Uterus (tissue), 4 donors: ENCODE measurements at places on chromosomes 2 and 18. TPM values are rescaled to one million over a fixed set of nuclear protein-coding genes. Genes with fewer than 3 reads are reported as not detected.
A peak's percentile ranks its signal among the peaks of the same experiment; 100 is the strongest.

The OR6B3 gene
- not detected for total RNA-seq

The ANO7 gene
- total RNA-seq, result 3.8 TPM

DNA sequence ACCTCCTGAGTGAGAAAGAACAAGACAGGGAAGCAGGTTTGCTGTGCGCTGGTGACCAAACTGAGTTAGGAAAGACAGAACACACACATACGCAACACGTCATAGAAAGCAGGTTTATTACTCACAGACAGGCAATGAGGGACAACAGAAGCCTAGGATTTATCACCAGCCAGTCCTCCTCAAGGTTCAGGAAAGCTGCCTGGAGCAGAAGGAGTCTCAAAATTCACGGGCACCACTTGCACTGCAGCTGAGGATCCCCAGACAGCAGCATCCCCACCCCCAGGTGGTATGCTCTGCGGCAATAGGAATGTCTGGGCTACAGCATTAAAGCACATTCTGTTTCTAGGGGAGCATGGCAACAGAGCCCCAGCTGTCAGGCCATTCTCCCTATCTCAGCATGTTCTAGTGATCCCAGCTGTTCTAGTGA is 284.4 kb upstream of the RGPD4 start:
- no peak for DNase-seq
- H3K27me3 ChIP-seq, result no peaks in the 10 kb centered on the region
- H3K4me3 ChIP-seq, result no peak overlapping the region
- no peaks in the 10 kb centered on the region for H3K4me1 ChIP-seq

DNA sequence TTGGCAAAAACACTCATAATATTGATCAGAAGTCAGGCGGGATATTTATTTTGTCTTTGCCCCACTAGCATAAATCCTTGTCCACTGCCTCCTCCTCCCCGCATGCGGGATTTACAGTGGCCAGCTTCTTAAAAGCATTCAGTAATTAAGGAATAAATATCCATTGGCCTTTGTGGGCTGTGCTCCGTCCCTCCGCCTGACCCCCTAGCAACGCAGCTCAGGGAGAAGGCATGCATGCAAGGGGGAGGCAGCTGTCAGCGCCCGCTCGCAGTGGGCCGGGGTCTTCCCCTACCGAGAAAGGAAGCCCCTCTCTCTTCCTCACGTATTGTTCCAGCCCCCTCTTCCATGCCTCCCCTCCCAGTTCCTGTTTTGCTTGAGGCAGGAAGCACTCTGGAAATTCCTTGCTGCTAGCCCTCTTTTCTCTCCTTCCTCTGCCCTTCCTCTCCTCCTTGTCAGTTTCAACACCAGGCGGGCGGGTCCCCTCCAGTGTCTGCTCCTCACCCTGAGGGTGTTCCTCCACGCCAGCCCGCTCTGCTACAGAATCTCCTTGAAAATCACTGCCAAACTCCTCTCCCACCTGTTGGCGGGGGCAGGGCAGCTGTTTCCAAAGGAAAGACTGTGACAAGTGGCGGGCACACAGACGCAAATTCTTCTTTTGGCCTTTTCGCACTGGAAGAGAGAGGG is 60.1 kb downstream of the GBX2 start:
- no peak overlapping the region for H3K4me3 ChIP-seq
- H3K27ac ChIP-seq, result no peak overlapping the region
- no peaks in the 10 kb centered on the region for H3K36me3 ChIP-seq
- H3K4me1 ChIP-seq, result no peaks in the 10 kb centered on the region
- H3K27me3 ChIP-seq, result no peaks in the 10 kb centered on the region

- H3K4me3 ChIP-seq, result no peak overlapping the region
- H3K27ac ChIP-seq, result peak overlapping the region; percentile 56
Measured at GRCh38 chr2:18750672-18751554, 161.5 kb upstream of the NT5C1B start.

- peak overlapping the region; percentile 74 for H3K27ac ChIP-seq
- no peaks in the 10 kb centered on the region for H3K27me3 ChIP-seq
- DNase-seq, result no peak
- H3K4me3 ChIP-seq, result no peak overlapping the region
- peaks cover 21% of the 10 kb centered on the region for H3K4me1 ChIP-seq
Measured at GRCh38 chr2:46328291-46328690, 31.1 kb downstream of the EPAS1 start.

- no peak for DNase-seq
- no peak overlapping the region for H3K4me3 ChIP-seq
- H3K36me3 ChIP-seq, result no peaks in the 10 kb centered on the region
- H3K4me1 ChIP-seq, result no peaks in the 10 kb centered on the region
- H3K27ac ChIP-seq, result no peak overlapping the region
- H3K27me3 ChIP-seq, result peaks cover 3% of the 10 kb centered on the region
Measured at GRCh38 chr2:3692375-3692774, 11.0 kb upstream of the DCDC2C start.

GRCh38 chr2:85812094-85812735 is 58.4 kb downstream of the ATOH8 start:
- no peaks in the 10 kb centered on the region for H3K36me3 ChIP-seq
- no peak overlapping the region for H3K4me3 ChIP-seq
- no peak overlapping the region for H3K27ac ChIP-seq
- no peaks in the 10 kb centered on the region for H3K27me3 ChIP-seq
- DNase-seq, result no peak

- H3K27ac ChIP-seq, result peak overlapping the region; percentile 23
- H3K4me1 ChIP-seq, result peaks cover 3% of the 10 kb centered on the region
- H3K27me3 ChIP-seq, result no peaks in the 10 kb centered on the region
- no peaks in the 10 kb centered on the region for H3K36me3 ChIP-seq
Measured at GRCh38 chr2:25286025-25286400, 55.7 kb downstream of the DNMT3A start.
